ENCODE measurements at places on chromosomes 3 and 15.

DNA sequence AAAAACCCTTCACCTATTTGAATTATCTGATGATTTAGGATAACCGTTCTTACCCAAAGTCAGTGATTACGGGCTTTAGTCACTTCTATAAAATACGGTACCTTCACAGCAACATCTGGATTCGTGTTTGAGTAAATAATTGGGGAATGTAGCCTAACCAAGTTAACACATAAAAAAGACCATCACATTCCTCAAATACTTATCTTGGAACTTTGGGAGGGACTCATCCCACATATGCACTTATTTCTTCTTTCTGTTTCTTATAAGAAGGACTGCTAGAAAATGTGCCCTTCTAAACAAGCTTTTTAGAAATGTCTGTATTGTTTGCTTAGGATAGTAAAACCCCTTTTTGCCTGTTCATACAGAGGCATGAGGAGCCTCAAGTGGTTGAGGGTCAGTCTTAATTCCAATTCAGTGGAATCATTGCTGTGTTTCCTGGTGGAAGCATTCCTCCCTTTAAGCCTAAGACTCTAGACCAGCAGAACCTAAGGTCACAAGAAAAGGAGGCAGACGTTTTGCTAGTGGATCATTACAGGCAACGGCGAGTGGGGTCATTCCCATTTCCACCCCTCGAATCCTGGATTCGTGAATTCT, 67.5 kb downstream of the TMEM44 start:
- DNase-seq, result no peak

DNA sequence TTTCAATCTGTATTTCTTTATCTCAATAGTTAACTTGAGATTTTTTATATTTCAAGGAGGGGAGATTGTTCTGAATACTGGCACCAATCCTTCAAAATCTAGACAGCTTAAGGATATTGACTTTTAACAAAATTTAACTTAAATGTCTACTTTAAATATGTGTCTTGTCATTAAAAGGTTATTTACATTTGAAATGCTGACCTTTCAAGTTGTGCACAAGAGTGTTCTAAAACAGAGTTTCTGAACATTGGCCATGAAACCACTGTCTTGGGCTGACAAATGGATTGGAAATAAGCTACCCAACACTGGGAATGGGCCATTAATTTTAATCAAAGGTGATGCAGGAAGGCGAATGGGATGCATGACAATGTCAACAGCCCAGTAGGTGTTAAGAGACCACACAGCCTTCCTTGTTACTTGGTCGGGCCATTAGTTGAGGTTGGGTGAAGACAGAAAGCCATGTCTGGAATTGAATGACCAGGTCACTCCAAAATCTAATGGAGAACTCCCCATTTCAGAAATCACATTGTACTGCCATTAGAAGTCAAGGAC, 128.5 kb downstream of the CDIN1 start:
- DNase-seq, result no peak

DNA sequence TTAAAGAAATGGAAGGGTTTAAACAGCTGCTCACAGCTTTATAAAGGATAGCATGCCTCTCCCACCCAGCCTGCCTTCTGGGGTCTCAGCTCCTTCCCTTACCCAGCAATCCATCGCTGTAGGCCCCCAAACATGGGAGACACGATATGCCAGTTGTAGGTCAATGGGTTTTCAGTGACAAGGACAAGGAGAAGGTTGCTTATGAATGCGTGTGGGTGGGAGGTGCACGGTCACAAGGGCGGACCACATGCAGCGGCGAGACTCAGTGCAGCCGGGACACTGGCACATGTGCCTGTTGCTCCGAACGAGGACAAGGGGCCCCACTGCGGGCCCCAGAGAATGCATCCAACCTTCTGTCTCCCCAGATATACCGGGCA, 67.0 kb downstream of the MGLL start:
- DNase-seq, result no peak

GRCh38 chr15:45776772-45777171, 141.9 kb downstream of the SQOR start:
- no peak for DNase-seq

DNA sequence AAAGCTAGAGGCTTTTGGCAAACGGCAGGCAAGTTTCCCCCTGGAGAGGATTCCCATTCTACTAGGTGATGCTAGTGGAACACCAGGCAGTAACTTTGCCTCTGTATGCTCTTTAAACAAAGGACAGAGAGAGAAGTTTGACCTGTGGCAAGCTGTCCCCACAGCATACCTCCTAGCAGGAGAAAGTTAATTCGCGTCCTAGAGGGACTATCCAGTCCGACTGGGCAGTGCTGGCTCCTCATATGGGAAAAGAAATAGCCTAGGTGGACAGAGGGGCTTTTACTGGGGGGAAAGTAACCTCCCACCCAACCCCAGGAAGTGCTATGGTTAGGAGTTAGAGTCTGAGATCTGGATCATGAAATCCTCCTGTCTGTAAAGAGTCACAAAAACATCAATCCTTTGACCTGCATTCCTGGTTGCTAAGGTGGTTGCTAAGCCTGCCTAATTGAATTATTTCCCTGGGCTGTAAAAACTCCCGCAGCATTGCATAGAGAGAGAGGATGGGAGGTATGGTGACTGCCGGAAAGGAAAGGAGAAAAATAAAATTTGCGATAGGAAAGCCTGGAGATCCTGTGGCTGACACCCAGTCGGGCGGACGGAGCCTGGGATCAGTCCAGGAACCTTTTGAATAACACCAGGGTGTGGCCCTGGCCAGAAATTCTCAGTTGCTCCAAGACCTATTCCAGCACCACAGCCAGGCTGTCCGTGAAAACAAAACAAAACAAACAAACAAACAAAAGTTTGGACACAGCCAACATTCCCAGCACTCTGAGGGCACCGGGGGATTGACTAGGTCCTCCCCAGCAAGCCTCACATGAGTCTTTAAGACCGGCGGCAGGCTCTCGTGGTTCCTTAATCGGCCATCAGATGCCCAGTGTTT, 67.7 kb upstream of the ATP11B start:
- no peak for DNase-seq

GRCh38 chr15:73956743-73957135, 30.5 kb downstream of the LOXL1 start:
- no peak for DNase-seq

- no peak for DNase-seq
Measured at GRCh38 chr3:178450476-178450875, 85.8 kb upstream of the KCNMB2 start.

- DNase-seq, result no peak
Measured at GRCh38 chr3:152193673-152194267, 75.0 kb upstream of the MBNL1 start.

Measured in GM12864 (cell line).